ENCODE measurements at places on chromosomes 7 and 10.

- DNase-seq: no peak
Observed at GRCh38 chr10:101558204-101558603, 29.9 kb downstream of the POLL start.

DNA sequence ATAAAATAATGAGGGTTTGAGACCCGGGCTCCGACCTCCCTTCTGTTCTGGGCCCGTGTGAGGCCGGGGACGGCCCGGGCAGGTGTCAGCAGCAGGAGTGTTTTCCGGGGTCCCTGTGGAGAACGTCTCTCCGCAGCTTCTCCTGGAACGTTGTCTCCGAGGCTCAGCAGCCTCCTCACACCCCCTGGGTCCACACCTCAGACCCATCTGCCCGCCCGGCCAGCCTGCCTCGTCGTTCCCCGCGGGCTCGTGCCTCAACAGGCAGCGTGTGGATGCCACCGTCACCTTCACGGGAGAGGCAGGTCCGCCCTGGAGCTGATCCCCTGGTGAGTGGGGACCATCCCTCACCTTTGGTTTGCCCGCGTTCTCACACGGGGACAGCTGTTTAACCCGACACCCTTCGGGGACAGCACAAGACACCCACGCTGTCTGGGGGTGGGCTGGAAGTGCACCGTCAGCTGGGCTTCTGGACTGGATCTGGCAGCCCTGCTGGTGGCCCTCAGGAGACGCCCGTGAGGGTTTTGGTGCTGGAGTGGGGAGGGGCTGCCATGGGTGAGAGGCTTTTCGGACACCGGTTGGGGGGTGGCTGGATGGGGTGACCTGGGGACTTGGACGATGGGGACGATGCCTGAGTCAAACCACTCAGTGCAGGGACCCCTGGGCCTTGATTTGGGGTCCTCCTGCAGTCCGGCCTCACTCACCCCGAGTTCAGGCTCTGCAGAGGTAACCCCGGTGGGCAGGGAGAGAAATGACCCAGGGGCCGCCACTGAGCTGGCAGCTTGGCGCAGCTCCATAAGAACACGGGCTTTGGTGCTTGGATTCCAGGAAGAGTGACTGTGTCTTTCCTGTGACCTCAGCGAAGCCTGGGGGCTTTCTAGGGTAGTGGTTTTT, 131.7 kb downstream of the DNAJB6 start:
- DNase-seq: no peak

DNA sequence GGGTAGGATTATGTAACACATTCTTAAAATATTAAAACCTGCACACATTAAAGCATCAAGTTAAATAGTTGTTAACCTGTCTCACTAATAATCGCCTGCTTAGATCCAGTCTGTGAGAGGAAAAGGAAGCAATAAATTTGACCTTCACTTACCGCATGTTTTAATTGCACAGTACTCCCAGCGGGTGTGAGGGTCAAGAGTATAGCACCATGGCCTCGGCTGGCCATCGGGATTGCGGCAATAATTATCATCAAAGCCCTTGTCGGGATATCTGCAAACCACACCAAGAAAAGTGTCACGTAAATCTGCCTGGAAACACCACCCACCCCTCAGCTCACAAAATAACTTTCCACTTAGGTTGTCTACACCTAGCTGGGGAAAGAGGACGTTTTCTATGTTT, 26.6 kb downstream of the HGF start:
- DNase-seq: no peak

DNA sequence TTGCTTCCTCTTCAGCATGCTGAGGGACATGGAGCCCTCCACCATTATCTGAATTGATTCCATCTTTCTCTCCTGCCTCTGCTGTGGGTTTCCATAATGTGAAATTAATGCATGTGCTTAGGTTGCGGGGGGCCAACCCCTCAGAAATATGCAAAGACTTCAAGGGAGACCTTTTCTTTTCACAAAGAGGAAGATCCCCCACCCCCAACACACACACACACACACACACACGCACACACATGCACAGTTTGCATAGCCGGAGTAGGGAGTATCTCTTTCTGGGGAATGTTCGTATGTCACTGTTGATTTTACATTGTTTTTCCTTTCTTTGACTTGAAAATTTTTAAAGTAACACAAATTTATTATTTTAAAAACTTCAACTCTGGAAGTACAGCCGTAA, 193.5 kb downstream of the MGMT start:
- DNase-seq: no peak

- DNase-seq: no peak
Observed at GRCh38 chr10:27792216-27792615, 46.6 kb upstream of the MKX start.

- DNase-seq: no peak
Observed at GRCh38 chr10:83289373-83289772, 849.9 kb upstream of the GHITM start.

DNA sequence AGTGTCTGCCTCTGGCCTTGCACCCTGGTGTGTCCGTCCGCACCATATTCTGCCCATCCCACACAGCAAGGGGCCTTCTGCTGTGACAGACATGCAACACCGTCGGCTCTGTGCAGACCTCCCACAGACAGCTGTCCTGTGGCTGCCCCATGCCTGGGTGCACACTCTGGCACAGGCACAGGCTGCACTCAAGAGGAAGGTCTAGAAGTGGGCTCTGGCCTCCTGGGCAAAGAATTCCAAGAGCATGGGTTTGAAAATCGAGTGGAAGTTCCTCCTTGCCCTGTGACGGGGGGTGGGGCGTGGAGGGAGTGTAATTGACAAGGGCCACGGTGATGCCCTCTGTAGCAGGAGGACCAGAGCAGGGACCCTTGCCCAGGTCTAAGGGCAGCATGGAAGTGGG, 4.3 kb upstream of the LOXL4 start:
- DNase-seq: no peak

All from NCI-H460 (cell line).